Occipital lobe (tissue), 3 donors: ENCODE measurements at places on chromosomes 12 and 14.

- DNase-seq = peak; percentile 21
Measured at GRCh38 chr12:49358483-49359141, 8.7 kb upstream of the SPATS2 start.

DNA sequence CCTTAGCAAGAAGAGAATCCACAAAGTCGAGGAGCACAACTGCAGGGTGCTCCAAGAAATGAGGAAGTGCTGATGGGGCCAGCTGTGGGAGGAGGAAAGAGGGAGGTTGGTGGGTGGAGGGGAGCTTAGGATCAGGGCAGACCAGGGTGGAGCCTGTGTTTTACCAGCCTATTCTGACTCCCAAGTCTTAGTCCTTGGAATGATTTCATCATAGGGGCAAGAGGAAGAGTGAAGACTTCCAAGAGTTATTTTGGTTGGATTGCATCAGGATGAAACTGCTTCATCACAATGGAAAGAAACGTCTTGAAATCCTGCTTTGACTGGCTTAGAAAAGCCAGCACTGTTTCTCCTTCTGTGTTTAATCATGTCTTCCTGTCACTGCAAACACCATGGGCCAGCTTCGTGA, 194.0 kb downstream of the DPF3 start:
- no peak for DNase-seq

- peak; percentile 26 for DNase-seq
Measured at GRCh38 chr12:93982771-93983315, 165.5 kb upstream of the PLXNC1 start.

- DNase-seq = no peak
Measured at GRCh38 chr12:57838594-57839302, 7.8 kb downstream of the CTDSP2 start.

GRCh38 chr14:74533576-74533975, 40.0 kb downstream of the ISCA2 start:
- no peak for DNase-seq

DNA sequence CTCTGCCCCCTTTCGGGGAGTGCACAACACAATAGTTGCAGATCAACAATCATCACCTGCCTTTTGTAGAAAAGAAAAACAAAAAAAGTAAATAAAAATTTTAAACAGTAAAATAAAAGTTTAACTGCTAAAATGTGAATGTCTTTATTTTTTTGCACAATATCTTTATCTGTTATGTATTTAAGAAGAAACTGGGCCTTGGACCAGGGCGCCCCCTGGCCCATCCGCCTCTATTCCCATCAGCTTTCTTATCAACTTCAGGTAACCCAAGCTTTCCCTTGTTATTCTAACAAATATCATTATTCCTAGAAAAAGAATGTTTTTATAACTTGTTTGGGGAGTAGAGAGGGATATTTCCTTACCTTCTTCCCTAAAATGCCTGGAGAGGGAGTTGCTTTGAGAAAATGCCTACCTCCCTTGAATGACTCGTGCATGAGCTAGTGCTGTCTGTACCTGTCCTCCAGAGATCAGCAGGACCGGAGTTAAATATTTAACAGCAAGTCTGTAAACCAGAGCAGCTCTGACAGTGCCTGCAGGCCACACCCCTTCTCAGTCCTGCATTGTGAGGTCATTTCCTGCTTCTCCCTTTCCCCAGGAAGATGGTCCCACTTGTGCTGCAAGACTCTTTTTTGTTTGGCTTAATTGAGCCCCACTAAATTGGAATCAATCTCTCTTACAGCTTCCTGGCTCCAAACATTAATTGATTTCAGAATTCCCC, 192.8 kb upstream of the RGS6 start:
- DNase-seq = no peak

DNA sequence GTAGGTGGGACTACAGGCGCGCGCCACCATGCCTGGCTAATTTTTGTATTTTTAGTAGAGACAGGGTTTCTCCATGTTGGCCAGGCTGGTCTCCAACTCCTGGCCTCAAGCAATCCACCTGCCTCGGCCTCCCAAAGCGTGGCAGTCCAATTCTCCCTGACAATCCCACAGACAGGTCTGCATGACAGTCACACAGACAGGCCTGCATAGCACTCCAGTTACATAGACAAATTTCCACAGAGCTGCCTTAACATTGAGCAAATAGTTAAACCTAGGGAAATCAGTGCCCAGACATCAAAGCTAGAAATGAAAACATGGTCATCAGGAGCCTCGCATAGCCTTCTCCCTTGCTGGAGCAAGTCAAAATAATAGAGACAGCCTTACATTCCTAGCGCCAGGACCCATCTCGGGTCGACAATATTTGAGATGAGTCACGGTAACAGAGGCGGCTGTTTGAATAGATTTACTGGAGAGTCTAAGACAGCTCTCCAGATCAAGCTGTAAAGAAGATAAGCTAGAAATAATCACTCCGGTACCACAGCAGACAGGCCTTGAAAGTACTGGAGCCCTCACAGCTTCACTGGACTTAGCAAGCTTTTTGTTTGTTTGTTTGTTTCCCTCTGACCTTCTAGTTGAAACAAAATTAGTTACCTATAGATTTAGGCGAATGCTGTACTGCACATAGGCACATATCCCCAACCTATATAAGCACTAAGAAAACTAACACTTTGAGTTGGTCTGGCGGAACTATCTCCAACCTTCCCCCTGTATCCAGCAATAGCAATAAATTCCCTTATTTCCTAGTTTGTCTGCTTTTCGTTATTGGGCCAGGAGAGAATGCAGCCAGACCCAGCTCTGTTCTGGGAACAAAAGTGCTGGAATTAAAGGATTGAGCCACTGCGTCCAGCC, 23.8 kb upstream of the PYROXD1 start:
- no peak for DNase-seq
